ENCODE measurements at places on chromosomes 1 and 21.

DNA sequence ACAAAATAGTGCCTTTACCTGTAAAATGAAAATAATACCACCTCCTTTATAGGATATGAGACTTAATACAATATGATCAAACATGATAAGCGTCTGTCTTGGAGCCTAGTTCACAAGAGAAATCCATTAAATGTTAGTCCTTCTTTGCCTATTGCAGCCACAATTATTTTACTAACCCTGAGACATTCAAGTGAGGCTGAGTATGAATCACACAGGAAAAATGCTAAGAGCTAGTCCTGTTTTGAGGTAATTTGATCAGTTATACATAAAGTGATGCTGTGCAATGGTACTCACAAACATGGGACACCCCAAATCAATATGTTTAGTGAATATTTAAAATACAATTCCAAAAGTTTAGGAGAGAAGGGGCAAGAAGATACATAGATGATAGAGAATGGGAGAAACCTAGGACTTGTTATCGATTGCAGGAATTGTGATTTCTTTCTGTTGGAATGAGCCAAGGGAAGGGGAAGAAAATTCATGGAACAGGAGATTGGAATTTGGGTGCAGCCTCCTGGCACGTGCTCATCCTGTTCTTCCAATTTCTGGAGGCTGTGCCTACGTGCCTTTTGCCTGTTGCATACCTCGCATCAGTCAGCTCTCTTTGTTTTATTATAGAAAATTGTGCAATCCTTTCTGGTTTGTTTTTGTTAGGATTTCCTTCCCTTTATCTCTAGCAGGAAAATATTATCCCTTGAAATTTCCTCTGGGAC lies 39.9 kb upstream of the BACH1 start:
- DNase-seq: no peak

- no peak for DNase-seq
These were observed 60.4 kb downstream of the PRDM2 start for GRCh38 chr1:13760340-13760739.

DNA sequence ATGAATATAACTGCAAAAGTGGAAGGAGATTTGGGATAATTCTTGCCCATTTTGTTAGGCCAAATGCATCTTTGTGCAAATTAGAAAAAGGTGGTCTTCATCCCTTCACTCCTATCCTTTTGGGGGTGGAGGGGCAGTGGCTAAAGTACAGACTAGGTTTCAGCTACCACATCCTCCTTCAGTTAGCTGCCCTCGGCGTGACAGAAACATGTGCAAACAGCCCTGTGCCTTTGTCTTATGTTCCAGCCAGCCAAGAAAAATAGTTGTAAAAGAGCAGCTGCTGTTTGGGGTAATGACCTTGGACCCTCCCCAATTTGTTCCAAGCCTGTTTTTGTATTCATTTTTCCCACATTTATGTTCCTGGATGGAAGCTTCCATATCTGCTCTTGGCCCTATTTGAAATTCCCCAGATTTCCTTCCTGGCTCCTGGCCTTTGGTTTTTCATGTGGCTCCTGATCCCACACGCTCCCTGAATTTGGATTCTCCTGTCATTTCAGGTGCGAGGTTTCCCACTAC lies 8.3 kb upstream of the LGALS8 start:
- DNase-seq: no peak

DNA sequence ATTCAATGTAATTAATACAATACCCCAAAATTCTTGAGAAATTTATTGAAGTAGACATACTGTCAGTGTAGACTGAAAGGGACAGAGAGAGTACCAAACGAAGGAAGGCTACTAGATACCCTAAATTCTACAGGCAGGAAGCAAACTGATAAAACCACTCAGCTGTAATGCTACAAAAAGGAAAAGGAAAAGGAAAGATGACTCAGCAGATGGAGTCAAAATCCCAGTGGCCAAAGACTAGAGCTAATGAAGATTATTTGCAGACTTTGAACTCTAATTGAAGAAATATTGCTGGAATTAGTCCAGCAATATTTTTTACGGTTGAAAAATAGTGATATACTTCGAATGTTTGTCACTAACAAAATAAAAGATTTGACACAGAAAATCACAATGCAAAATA lies 671.9 kb downstream of the BRINP3 start:
- peak; percentile 65 for DNase-seq

DNA sequence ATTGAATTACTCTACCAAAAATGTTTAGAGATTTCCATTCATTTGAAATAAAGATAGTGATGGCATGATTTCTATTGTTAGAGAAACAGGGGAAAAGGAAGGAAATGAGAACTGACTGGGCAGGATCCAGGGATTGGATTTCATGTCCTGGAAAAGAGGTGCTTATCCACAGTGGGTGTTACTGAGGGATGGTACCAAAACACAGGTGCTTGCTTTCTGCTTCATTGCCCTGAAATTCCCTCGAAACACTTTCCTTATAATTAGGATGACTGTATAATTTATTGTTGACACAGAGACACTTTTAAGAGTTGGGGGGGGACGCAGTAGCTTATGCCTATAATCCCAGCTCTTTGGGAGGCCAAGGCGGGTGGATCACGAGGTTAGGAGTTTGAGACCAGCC lies 185.0 kb upstream of the KCNK2 start:
- DNase-seq: no peak

DNA sequence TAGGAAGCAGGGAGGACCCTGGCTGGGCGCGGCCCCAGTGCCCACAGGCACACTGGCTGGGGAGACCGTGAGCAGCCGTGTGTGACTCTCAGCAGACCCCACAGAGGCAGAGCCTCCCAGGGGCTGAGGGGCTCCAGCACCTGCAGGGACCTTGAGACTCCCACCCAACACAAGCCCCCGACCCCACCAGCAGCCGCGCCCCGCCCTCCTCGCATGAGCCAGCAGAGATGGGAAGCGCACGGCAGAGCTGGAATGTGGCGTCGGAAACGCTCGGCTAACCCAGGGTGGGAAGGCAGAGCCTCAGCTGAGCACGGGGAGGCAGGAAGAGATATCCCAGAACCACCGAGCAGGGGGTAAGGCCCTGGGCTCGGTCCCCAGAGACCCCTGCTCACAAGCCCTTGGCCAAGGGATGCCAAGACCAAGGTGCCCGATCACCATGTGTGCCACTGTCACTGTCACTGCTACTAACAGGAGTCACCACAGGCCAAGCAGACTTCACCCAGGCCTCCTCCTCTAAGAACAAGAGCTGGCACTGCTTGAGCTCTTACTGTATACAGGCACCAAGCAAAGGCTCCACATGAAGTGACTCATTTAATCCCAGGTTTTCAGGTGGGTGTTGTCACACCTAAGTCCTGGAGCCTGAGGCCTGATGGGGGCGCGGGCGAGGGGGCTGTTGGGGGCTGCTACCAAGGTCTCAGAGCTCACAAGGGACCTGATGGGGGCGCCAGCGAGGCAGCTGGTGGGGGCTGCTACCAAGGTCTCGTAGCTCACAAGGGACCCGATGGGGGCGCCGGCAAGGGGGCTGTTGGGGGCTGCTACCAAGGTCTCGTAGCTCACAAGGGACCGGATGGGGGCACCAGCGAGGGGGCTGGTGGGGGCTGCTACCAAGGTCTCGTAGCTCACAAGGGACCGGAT lies 20.1 kb downstream of the MEGF6 start:
- DNase-seq: no peak

GRCh38 chr1:52140633-52141512 lies 1.0 kb upstream of the ZFYVE9 start:
- no peak for DNase-seq

GRCh38 chr1:194176212-194176611 lies 989.8 kb upstream of the B3GALT2 start:
- no peak for DNase-seq

GRCh38 chr1:87684194-87684593 lies 355.5 kb downstream of the LMO4 start:
- no peak for DNase-seq

GRCh38 chr1:53349369-53349835 lies 21.5 kb upstream of the LRP8 start:
- DNase-seq: no peak

DNA sequence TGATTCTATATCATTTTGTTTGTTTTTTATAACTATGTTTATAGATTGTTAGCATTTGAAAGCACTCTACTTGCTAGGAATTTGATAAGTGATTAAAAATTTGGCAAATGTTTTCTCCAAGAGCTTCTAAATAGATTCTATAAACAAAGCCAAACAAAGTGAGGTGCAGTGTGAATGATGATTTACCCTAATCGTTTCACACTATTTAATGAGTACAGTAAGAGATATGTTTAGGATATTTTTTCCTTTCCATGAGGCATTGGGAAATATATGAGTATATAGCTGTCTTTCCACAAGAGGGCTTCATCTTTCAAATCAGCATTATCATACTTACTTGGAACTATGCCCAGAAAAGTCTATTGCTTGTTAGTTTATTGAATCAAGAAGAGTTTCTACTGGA lies 277.0 kb upstream of the BRINP3 start:
- peak; percentile 93 for DNase-seq

DNA sequence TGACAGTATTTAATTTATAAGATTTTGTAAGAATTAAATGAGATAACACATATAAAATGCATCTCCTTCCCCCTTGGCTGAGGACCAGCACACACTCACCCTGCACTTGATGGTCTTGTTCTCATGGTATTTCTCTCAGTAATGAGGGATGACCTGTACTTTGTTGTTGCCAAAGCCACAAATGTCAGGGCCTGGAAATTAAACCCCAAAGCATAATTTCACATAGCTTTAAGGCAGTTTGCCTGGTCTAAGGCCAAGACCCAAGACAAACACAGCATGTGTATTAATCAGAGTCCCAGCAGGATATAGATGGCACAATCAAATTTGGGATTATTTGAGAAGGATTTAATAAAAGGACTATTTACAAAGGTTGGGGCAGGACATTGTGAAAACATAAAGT lies 48.6 kb upstream of the EPS15 start:
- DNase-seq: no peak

- DNase-seq: no peak
These were observed 19.5 kb upstream of the CPLANE2 start for GRCh38 chr1:16256478-16256877.

GRCh38 chr1:55076356-55076755 lies 37.0 kb downstream of the PCSK9 start:
- no peak for DNase-seq

- DNase-seq: no peak
These were observed 62.2 kb downstream of the ELK4 start for GRCh38 chr1:205569411-205570172.

- no peak for DNase-seq
These were observed 17.1 kb downstream of the PRXL2B start for GRCh38 chr1:2603521-2604155.

GRCh38 chr1:78703806-78704205 lies 54.2 kb downstream of the IFI44 start:
- DNase-seq: no peak

GRCh38 chr1:154767315-154768240 lies 102.5 kb downstream of the KCNN3 start:
- no peak for DNase-seq

DNA sequence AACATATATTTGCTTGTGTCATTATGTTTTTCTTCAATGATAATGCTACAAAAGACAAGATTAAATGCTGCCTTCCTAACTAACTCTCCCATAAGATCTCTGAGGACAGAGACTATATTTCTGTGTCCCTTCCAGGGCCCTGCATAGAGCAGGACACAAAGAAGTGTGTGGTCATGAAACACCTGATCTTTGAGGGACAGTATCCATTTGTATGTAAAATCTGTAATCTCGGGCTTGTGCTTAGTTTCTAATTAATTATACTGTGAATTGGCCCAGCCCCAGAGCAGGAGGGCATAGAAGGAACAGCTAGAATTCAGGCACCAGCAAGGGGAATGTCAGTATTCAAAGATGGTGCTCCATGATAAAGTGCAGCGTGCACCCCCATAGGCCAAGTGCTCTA lies 374.9 kb downstream of the HHAT start:
- no peak for DNase-seq
